Memory B cell (primary cell): ENCODE measurements at places on chromosomes 1 and 21.

GRCh38 chr21:40404396-40404800 is 442.6 kb downstream of the DSCAM start:
- DNase-seq: no peak

- no peak for DNase-seq
Observed at GRCh38 chr1:31400393-31400792, 12.6 kb upstream of the SERINC2 start.

DNA sequence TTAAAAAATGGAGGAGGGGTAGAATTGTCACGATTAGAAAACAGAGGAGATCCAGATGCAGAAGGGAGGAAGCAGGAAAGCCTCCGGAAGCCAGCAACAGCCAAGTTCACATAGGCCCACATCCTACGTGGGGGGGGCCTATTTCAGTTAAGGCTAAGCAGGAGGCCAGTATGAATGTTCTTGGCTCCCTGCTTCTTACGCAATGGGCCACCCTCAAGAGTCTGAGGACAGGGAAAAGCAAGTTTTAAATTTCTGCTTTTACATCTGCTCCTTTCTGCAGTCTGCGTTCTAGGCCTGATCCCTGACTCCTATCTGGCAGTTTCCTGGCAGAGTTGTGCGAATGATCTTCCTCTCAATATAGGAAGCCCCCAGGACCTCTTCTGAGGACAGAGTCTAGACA is 30.6 kb downstream of the RABIF start:
- DNase-seq: no peak

DNA sequence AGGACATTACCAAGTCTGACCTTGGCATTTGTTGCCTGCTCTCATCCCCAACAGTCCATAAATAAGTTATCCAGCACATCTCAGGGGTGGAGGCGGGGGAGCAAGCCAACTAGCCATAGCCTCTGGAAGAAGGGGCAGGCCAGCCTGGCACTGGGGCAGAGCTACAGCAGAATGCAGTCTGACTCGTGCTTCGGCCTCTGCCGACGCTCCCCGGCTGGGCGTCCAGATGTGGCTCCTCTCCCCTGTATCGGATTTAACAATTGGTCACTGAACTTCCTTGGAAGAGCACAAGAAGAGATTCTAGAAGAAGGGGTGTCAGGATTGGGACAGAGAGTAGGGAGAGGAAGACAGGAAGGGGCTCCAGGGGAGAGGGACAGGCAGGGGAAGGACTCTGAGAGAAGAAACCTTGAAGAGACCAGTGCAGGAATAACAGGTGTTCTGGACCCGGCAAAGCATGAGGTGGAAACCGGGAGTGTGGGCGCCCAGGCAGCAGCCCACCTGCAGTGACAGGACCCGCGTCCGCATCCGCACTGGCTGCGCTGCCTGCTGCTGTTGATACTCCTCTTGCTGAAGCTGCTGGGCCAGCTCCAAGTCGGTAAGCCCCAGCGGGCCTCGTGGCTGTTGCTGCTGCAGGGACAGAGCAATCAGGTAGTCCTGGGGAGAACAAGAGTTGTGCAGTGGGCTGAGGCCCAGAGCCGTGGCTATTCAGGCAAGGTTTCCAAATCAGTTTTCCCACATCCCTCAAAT is 9.4 kb downstream of the MINDY1 start:
- DNase-seq: no peak

DNA sequence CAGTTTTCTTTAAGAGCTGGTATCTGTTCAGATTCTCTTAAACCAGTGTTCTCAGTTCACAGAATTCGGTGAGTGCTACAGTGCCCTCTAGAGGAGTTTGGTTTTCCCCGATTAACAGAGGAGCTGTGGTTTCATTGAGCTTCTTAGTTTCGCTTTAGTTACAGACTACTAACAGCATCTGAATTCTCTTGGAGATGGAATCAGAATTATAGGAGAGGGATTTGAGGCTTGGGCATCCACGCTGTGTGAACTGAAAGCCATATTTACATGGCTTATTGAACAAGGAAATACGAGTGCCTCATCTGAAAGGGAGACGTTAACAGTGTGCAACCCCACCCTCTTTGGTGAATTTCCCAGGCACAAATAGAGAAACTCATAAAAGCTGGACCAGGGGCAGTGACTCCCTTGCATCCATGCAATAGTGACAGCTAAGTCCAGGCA is 202.0 kb downstream of the USH2A start:
- DNase-seq: peak; percentile 7

GRCh38 chr1:193705554-193705981 is 519.2 kb upstream of the B3GALT2 start:
- DNase-seq: no peak

GRCh38 chr21:33207449-33208149 is 22.1 kb upstream of the IFNAR2 start:
- no peak for DNase-seq

- DNase-seq: no peak
Observed at GRCh38 chr1:29630756-29631155, 394.4 kb downstream of the PTPRU start.
